Transverse colon (tissue), 4 donors: ENCODE measurements at places on chromosomes 5 and 9. TPM values are rescaled to one million over a fixed set of nuclear protein-coding genes. Genes with fewer than 3 reads are reported as not detected.
A peak's percentile ranks its signal among the peaks of the same experiment; 100 is the strongest.

GRCh38 chr5:53359916-53360517, 120.4 kb upstream of the FST start:
- no peaks in the 10 kb centered on the region for H3K4me1 ChIP-seq
- no peak for DNase-seq
- H3K36me3 ChIP-seq, result no peaks in the 10 kb centered on the region
- no peak overlapping the region for H3K27ac ChIP-seq

- no peaks in the 10 kb centered on the region for H3K4me1 ChIP-seq
- no peak overlapping the region for H3K27ac ChIP-seq
- no peak for DNase-seq
- no peaks in the 10 kb centered on the region for H3K36me3 ChIP-seq
Measured at GRCh38 chr5:135423846-135424168, 23.3 kb downstream of the DCANP1 start.

DNA sequence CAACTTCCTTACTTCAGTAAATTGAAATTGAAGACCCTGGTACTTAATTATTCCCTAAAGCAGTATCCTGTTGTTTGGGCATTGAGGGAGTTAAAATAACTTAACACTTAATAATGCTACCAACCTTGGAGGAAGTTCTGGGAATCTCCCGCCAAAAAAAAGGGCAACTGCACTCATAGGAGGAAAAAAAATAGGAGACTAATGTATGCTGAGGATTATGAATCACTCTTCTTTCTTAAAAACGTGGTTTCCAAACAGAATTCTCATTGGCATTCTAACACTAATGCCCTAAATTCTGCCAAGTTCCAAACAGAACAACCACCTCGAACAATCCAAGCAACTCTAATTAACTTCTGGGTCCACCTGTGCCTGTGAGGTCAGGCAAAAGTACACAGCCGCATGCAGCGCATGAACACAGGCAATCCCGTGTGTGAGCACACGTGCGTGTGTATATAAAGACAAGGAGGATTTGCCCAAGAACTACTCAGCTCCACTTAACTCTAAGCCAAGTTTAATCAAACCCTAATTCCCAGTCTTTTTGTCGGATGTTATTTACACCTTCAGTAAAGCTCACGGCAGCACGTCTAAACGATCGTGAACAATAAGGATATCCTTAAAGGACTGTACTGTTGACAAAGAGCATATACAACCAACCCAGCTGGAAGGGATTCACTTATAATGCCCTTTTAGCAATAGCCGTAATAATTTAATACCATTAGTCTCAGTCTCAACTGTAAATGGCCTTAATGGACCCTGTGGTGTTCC, 78.4 kb downstream of the EBF1 start:
- no peak for DNase-seq
- no peaks in the 10 kb centered on the region for H3K27me3 ChIP-seq
- peaks cover 3% of the 10 kb centered on the region for H3K4me1 ChIP-seq
- H3K27ac ChIP-seq, result peak overlapping the region; percentile 11
- no peaks in the 10 kb centered on the region for H3K36me3 ChIP-seq

DNA sequence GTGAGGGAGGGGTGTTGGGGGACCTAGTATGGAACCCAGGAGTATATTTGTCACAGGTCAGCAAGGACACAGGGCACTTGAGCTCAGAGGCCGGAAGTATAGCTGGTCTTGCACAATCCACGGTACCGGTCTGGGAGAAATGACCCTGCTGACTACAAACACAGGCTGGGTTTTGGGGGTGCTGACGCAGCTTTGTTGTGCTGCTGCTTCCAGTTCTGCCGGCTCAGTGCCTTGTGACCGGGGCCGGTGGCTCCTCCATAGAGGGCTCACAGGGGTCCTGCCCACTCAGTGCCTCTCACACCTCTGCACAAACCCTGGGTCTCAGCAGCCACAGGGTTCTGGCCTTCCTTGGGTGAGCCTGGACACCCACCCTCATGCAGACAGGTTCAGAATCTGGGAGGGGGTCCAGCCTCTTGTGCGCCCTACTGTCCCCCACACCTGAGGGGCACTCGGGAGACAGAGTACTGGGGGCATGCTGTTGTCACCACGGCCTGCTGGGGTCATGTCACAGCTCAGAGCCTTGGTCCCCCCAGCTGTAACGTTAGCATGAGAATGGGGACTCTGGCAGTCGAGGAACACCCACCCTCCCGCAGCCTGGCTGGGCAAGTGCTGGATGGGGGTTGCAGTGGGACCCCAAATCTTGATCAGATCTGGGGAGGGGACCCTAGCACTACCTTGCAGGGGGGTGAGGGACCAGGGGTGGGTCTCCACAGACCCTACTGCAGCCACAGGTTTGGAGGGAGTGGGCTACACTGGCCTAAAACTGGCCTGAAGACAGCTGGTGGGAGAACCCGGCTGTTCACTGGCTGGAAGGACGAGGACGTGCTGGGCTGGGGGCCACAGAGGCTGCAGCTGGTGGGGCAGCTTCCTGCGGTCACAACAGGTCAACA, 17.7 kb downstream of the NINJ1 start:
- H3K4me3 ChIP-seq, result no peak overlapping the region
- peaks cover 21% of the 10 kb centered on the region for H3K4me1 ChIP-seq
- H3K27me3 ChIP-seq, result no peaks in the 10 kb centered on the region
- peak overlapping the region; percentile 14 for H3K27ac ChIP-seq

DNA sequence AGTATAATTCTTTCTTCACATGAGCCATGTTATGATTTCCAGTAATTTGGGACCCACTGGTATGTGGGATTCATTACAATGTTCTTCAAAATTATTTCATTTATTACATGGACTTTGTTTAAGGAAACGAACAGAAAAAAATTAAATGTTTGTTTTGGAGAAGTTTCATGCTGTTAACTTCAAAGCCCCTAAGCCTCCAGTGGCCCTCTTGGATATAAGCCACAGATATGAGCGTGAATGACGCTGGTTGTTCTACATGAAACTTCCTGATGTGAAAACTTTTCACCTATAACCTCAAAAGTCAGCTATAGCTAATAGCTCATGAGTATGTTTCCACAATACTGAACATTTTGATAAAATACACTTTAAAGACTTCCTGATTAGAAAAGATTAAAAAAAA, 334.2 kb downstream of the PDE4D start:
- no peak for DNase-seq
- no peak overlapping the region for H3K27ac ChIP-seq
- H3K36me3 ChIP-seq, result no peaks in the 10 kb centered on the region

- H3K4me1 ChIP-seq, result no peaks in the 10 kb centered on the region
- no peaks in the 10 kb centered on the region for H3K27me3 ChIP-seq
- no peak overlapping the region for H3K4me3 ChIP-seq
- no peak for DNase-seq
- no peak overlapping the region for H3K27ac ChIP-seq
- H3K36me3 ChIP-seq, result no peaks in the 10 kb centered on the region
Measured at GRCh38 chr9:22740781-22741180, 294.2 kb downstream of the DMRTA1 start.

GRCh38 chr9:33318225-33318624, 27.9 kb downstream of the NFX1 start:
- H3K36me3 ChIP-seq, result no peaks in the 10 kb centered on the region
- no peak overlapping the region for H3K27ac ChIP-seq
- no peak for DNase-seq

GRCh38 chr9:69173891-69174615, at the start of gene TJP2:
Gene TJP2, plus strand, starts transcription at chr9:69174277. Its CDS starts 96 bp downstream, at chr9:69174373.
- peak within 1 kb of the TSS; percentile 59 for H3K27ac ChIP-seq
- peak within 1 kb of the TSS; percentile 41 for H3K4me3 ChIP-seq
- H3K36me3 ChIP-seq, result no peaks in the 10 kb centered on the region

DNA sequence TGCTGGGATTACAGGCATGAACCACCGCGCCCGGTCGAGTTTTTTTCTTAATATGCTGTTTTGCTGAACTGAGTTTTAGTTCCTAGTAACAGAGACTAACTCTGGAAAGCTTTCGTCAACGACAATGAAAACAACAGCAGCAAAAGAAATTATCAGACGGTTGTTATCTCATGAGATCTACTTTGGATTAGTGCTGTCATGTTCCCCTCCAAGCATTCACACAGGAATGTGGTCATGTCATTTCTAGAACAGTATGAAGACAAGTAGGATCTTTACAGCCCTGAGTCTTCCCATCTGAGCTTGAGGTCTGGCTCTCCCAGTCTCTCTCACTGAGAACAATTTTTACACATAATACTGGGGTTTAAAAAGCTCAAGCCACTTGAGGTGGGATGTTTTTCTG, 4.0 kb upstream of the ANKRD33B start:
- H3K27me3 ChIP-seq, result peaks cover 53% of the 10 kb centered on the region
- H3K36me3 ChIP-seq, result no peaks in the 10 kb centered on the region
- peaks cover 21% of the 10 kb centered on the region for H3K4me1 ChIP-seq

DNA sequence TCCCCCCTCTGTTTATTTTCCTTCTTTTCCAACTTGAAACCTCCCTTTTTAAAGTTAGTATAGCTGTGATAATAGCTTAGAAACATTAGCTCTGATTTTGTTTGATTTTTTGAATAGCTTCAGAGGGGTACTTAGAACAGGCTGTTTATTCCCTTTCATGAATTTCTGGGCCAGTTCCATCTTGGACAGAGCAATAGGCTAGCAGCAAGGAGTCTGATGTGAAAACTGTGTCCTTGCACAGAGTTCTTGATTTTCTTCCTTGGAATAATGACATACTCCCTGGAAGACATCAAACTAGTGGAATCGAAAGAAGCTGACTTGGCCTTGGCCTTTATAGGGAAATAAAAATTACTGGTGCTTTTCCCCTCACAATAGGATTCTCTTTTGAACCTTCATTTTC, 32.9 kb downstream of the NTRK2 start:
- H3K36me3 ChIP-seq, result no peaks in the 10 kb centered on the region
- no peak overlapping the region for H3K27ac ChIP-seq
- no peak for DNase-seq

- H3K36me3 ChIP-seq, result no peaks in the 10 kb centered on the region
- H3K27me3 ChIP-seq, result no peaks in the 10 kb centered on the region
- DNase-seq, result no peak
- no peak overlapping the region for H3K4me3 ChIP-seq
- H3K27ac ChIP-seq, result no peak overlapping the region
Measured at GRCh38 chr5:167709625-167710024, 581.8 kb upstream of the WWC1 start.

DNA sequence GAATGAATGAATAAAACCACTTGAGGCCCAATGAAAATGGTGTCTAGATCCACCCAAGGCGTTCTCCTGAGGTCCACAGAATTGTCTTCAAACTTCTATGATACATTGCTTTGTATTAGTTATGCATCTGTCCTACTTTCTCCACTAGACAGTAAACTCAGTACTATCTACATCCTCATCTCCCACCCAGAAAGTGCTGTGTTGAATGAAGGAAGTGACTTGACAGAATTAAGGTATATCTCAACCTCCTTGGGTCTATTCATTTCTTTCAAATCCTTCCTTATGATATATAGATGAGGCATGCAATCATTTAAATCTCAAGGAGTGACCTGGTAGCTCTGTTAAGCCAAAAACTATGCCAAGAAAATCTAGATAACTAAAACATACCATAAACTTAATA, 15.7 kb upstream of the PDCL start:
- peaks cover 12% of the 10 kb centered on the region for H3K36me3 ChIP-seq
- H3K27me3 ChIP-seq, result no peaks in the 10 kb centered on the region
- H3K4me1 ChIP-seq, result no peaks in the 10 kb centered on the region

GRCh38 chr5:53276825-53277224, 167.3 kb upstream of the MOCS2 start:
- H3K4me1 ChIP-seq, result no peaks in the 10 kb centered on the region
- no peak overlapping the region for H3K27ac ChIP-seq
- no peaks in the 10 kb centered on the region for H3K36me3 ChIP-seq
- DNase-seq, result no peak
- H3K27me3 ChIP-seq, result no peaks in the 10 kb centered on the region
- H3K4me3 ChIP-seq, result no peak overlapping the region

GRCh38 chr9:94981723-94982090, 255.2 kb downstream of the AOPEP start:
- DNase-seq, result no peak
- H3K4me3 ChIP-seq, result no peak overlapping the region
- no peaks in the 10 kb centered on the region for H3K4me1 ChIP-seq
- H3K27ac ChIP-seq, result no peak overlapping the region
- H3K27me3 ChIP-seq, result no peaks in the 10 kb centered on the region
- no peaks in the 10 kb centered on the region for H3K36me3 ChIP-seq

DNA sequence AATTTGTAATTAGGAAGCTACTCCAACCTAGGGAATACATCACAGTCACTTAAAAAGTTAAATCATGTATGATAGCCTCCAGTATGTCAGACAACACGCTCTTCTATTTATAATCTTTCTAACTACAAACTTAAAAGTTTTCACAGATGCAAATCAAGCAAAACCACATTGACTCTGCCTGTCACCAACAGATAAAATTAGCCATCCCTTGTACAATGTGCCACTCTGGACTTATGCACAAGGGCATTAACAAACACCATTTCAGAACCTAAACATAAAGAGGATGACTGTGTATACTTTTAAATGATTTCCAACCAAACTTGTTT, 14.7 kb downstream of the ERP44 start:
- no peak for DNase-seq
- peaks cover 25% of the 10 kb centered on the region for H3K4me1 ChIP-seq
- no peaks in the 10 kb centered on the region for H3K27me3 ChIP-seq
- H3K27ac ChIP-seq, result no peak overlapping the region
- H3K4me3 ChIP-seq, result no peak overlapping the region
- H3K36me3 ChIP-seq, result no peaks in the 10 kb centered on the region

- no peak overlapping the region for H3K27ac ChIP-seq
- no peaks in the 10 kb centered on the region for H3K36me3 ChIP-seq
- no peak for DNase-seq
- H3K27me3 ChIP-seq, result no peaks in the 10 kb centered on the region
- H3K4me3 ChIP-seq, result no peak overlapping the region
Measured at GRCh38 chr5:54443270-54443669, 12.2 kb upstream of the HSPB3 start.

DNA sequence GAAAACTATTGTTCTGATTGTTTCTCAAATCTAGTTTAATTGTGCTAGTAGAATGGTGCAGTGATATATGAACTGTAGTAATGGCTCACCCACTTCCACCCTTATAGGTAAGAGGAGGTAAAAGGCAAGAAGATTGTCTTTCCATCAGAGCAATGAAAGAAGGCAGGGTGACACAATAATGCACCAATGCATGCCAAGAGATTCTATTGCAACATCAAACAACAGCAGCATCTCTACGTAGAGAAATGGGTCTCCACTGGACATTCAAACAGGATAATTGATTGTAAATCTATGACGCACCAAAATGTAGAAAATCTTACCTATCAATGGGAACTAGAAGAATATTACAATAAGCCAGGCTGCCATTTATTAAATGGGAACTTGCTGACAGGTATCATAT, 107.0 kb upstream of the ISL1 start:
- no peak for DNase-seq
- H3K27me3 ChIP-seq, result no peaks in the 10 kb centered on the region
- no peaks in the 10 kb centered on the region for H3K4me1 ChIP-seq
- H3K36me3 ChIP-seq, result no peaks in the 10 kb centered on the region

DNA sequence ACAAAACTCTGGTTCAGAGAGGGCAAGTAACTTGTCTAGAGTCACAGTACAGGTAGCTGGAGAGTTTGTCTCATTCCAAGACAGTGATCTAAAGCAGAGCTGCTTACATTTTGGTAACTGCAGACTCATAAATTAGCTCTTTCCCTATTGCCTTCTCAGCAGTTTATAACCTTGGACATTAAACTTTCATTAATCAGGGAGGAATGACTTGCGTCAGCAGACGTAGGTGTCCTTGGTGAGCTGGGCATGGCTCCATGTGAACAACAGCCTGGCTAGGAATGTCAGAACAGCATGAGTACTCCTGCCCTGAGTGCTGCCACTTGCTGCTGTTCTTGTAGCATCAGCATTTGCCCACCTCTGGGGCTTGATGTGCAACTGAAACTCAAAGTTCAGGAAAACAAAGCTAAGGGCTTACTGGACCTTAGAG, 2.2 kb upstream of the ALDOB start:
- no peaks in the 10 kb centered on the region for H3K4me1 ChIP-seq
- no peaks in the 10 kb centered on the region for H3K36me3 ChIP-seq
- no peak overlapping the region for H3K4me3 ChIP-seq

KIF27 gene
- 3.4 TPM for total RNA-seq

SMIM27 gene
- 7.5 TPM for total RNA-seq

GM2A gene
- total RNA-seq, result 8.2 TPM

TRIP13 gene
- total RNA-seq, result 4.1 TPM

CBY3 gene
- total RNA-seq, result not detected

DMRT3 gene
- not detected for total RNA-seq

GOLM1 gene
- 295 TPM for total RNA-seq

POU5F2 gene
- total RNA-seq, result 7.8 TPM
